Activated T-helper 17 cell treated with anti-CD3 and anti-CD28 coated beads, Interleukin-2, amount 50 U/mL, for 72 hours (primary cell): ENCODE measurements at places on chromosomes 3 and 15. TPM values are rescaled to one million over a fixed set of nuclear protein-coding genes. Genes with fewer than 3 reads are reported as not detected.

DNA sequence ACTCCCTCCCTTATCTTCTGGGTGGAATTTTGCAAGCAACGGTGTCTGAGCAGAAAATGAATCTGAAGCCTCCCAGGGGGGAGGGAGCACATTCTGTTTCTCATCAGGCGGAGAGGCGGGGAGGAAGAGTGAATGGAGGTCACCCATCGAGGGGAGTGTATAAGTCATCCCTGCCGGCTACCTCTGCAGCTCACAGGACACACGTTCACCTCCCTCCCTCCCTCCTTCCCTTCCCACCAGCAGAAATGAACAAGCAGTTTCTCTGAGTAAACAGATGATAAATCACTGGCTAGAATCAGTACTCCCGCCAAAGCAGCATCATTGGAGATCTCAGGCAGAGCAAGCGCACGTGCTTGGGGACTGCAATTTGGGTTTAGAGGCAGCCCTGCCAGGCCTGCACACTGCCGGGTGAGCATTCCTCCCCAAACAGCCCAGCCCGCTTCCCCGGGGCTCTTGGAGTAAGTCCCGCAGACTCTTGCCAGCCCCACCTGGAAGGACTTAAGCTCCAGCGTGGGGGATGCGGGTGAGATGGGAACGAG lies 38.3 kb downstream of the CPN2 start:
- ATAC-seq: no peak

- ATAC-seq: no peak
Measured at GRCh38 chr3:15307580-15307979, 24.8 kb downstream of the SH3BP5 start.

DNA sequence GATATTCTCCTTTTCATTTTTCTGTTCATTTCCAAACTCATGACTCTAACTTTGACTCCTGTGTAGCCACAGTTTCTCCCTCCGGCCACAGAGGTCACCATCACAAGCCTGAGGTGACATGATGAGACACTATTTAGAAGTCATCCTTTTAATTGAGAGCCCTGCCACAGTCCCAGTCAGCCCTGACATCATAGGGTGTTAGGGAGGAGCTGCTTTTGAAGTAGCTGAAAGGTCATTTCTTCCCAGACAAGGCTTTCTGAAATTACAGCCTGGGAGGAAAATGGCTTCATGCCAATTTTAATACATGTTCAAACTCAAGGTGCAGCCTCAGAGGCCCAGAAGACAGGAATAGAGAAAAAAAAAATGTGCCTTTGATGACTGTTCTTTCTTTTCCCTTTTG lies 532.8 kb upstream of the TGFBR2 start:
- ATAC-seq: peak; percentile 53

The SLC25A38 gene
- 21.3 TPM for total RNA-seq

- no peak for ATAC-seq
Measured at GRCh38 chr3:43606284-43606683, 15.5 kb downstream of the ANO10 start.

The SERPINI2 gene
- not detected for total RNA-seq

The GPX1 gene
- total RNA-seq: 221 TPM

- no peak for ATAC-seq
Measured at GRCh38 chr15:100759106-100759505, 120.5 kb upstream of the ALDH1A3 start.

DNA sequence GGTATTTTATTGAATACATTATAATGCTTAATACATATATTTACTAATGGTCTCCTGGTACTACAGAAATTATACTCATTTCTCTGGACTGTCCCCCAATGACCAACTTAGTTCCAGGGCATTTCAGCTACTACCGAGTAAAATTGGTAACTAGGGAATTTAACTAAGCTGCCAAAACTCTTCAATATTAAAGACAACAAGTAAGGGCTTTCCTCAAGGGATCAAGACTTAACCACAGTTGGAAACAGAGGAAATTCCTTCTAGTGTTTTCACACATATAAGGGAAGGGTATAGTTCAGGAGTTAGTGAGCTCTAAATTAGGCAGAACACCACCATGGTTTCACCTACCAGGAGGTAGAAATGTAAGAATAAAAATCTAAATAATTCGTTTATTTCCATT lies 357.4 kb downstream of the TBL1XR1 start:
- ATAC-seq: no peak

- ATAC-seq: no peak
Measured at GRCh38 chr3:184295771-184296170, 3.3 kb upstream of the PSMD2 start.

GRCh38 chr15:99955181-99955525 lies 221.9 kb upstream of the LYSMD4 start:
- no peak for ATAC-seq

DNA sequence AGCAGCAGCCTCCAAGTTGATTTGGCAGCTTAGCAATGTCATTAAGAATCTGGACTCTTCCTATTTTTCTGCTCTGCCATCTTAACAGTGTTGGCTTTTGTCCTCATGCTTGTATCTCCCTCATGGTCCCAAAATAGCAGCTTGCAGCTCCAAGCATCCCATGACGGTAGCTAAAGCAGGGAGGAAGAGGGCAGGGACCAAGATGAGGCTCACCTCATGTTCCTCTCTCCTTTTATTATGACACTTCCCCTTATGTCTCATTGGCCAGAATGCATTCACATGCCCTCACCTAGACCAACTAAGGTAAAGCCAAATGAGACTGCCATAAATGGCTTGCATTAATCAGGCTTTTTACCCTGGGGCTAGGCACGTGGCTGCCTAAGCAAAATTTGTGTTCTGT lies 382.4 kb downstream of the SHQ1 start:
- ATAC-seq: no peak

DNA sequence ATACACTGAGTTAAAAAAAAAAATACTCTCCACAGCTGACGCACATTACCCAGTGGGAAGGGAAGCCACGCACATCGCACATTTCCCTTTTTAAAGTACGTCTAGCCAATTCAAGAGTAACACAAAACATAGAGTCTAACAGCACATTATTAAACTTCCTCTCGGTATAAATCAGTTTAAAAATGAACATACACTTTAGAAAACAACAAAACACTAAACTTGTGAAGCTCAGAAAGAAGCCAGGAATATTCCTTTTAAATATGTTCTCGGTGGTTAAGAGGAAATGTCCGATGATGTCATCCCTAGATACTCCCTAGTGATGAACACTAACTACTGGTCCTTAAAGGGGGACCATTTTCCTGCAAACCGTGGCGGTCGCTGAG lies 721 bp downstream of the MYEF2 start:
- ATAC-seq: peak; percentile 78

The SERINC4 gene
- total RNA-seq: 0.17 TPM

The SCN11A gene
- total RNA-seq: 0.22 TPM

DNA sequence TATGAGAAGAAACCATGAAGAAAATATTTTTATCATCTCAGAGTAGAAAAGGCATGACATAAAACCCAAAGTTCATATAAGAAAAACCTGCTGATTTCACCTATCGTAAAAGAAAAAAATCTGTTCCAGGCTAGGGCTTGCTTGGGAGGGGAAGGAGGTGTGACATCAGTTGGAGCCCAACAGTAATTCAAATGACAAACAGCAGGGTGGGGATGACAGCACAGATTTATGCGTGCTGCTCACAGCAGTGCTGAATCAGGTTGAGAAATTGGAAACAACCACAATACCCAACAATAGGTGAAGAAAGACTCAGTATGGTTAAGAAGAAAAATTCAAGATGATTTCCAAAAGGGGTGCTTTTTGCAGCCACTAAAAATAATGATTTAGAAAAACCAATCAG lies 172.4 kb downstream of the PDE8A start:
- peak; percentile 54 for ATAC-seq

DNA sequence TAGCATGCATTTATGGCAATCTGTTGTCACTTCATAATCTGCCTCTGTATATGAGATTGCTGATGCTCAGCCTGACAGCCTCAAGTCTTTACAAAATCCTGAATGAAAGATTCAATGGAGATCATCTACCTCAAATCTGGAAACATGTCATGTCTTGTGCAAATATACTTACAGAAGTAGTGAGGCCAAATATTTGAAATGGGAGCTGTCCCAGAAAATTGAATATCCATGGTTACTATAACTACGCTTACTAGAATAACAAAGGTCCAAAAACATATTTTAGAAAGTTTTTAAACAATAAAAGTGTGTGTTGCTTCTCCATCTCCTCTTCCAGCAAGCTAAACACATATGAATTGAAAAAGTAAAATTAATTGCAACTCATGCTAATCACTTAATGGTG lies 133.2 kb upstream of the DPH6 start:
- no peak for ATAC-seq

DNA sequence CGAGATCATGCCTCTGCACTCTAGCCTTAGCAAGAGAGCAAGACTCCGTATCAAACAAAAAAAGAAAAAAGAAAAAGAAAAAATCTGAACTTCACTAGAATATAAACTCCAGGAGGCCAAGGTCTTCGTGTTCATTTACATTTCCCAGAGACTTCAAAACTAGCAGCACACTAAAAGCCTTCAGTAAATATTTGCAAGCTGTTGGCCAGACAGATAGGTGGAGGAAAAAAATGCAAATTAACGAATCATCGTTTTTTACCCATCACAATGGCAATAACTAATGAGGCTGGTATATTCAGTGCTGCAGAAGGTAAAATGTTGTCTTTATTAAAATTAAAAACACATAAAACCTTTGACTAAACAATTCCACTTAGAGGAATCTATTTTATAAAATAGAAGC lies 80.6 kb downstream of the CLASP2 start:
- ATAC-seq: no peak

- no peak for ATAC-seq
Measured at GRCh38 chr3:32455609-32456428, 46.8 kb downstream of the CMTM6 start.

DNA sequence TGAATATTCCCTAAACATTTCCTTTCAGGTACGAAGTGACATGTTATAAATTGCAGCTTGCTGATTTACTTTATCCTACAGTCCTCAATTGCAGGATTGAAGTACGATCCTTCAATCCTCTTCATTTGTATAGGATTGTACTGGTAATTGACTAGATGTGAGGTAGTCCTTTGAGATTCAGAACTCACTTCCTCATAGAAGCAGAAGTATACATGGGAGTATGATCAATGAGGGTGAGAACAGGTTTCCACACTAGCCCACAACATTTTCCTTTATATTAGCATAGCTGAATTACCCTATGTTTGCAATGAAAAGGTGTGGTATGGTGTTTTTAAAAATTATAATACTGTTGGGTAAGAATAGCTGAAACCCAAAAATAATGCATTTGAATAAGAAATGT lies 160.0 kb upstream of the UMPS start:
- no peak for ATAC-seq

- ATAC-seq: peak; percentile 99
Measured at GRCh38 chr15:72554471-72555425, 80.6 kb downstream of the ARIH1 start.

DNA sequence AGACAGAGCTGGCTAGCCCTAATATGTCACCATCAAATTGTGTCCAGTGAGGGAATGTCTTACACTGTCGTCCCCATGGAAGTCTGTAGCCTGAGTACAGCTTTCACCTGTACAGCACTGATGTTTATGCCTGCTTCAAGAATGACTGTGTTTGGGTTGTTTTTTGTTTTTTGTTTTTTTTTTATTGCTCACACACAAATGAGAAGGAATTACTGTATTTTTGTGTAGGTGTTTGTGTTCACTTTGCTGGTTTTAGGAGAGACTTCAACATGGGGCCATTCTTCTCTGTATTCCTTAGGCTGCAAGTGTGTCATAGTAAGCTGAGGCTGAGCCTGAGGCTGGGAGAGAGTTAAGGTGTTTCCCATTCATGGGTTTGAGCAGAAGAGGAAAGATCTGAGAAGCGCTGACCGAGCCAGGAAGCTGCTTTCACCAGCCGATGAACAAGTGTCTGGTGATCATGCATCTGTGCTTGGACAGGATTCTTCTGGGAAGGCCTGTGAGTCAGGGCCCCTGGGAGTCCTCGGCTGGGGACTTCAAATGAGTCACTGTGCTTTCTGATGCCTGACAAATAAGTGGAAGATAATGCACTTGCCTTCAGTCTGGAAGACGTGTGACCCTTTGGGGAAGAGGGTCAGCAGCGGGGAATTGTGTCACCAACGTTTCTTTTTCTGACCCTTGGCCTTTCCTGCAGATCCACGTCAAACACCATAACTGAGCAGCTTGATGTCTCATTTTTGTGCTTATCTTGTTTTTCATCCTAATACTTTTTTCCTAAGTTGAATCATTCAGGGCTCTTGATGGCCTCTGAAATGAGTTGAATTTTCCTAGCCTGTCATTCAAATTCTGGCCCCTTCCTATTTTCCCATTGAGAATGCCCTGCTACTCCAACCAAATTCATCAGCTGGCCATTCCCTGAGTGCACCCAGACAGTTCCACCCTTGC lies 36.7 kb upstream of the ZBTB38 start:
- peak; percentile 64 for ATAC-seq

GRCh38 chr15:81296673-81297072 lies 27.3 kb downstream of the STARD5 start:
- ATAC-seq: peak; percentile 70

The GABRR3 gene
- not detected for total RNA-seq

- peak; percentile 20 for ATAC-seq
Measured at GRCh38 chr15:69414701-69415167, 585 bp downstream of the KIF23 start.

GRCh38 chr15:93319121-93319814 lies 230.3 kb upstream of the RGMA start:
- ATAC-seq: no peak

DNA sequence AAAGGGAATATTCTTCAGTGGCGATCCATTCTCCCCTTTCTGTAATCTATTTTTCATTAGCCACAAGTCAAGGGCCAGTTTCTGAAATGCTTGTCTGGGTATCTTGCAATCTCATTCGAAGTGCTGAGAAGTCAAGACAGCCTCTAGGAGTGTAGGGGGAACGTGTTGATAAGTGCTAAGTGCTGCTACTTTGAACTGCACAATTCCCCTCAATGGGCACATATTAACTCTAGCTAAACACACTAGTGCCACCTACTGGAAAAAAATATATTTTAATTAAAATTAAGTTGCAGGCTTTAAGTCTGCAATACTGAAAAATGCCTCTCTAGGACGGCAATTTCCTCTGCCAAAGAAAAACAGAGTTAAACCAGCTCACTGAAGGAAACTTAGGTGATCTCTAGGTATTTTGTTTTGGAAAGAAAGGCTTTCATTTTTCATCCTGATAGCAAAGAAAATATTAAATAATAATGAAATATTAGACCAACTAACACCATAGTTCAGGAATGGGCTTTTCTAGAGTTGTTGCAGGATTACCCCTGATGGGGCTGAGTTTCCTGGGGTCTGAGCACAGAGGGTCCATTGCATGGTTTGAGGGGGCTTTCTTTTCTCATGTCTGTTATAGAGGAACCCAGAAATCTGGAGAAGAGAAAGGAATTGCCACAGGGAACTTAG lies 181.9 kb upstream of the KBTBD8 start:
- peak; percentile 57 for ATAC-seq

GRCh38 chr3:50616003-50616769 lies 765 bp upstream of the MAPKAPK3 start:
- ATAC-seq: peak; percentile 20

DNA sequence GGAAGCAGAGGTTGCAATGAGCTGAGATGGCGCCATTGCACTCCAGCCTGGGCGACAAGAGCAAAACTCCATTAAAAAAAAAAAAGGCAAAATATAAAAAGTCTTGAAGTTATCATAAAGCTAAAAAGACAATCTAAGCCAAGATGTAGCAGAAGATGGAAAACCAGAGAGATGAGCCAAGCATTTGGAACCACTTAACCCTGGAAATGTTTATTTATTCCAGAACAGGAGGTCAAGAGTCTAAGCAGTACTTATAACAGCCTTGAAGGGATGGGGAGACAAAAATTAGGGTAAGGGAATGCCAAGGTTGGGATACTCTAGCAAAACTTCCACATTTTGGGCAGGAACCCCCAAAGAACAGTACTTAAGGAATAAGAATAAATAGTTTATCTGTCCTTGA lies 30.1 kb downstream of the FAIM start:
- no peak for ATAC-seq

GRCh38 chr3:28598165-28598564 lies 249.5 kb upstream of the AZI2 start:
- ATAC-seq: no peak

The ACKR4 gene
- 0.21 TPM for total RNA-seq

The COL7A1 gene
- total RNA-seq: 6.1 TPM
